ENCODE measurements at places on chromosomes 16 and 17.

- DNase-seq, result peak; percentile 68
Measured at GRCh38 chr16:86519649-86520316, 9.5 kb downstream of the FOXF1 start.

- DNase-seq, result no peak
Measured at GRCh38 chr17:27555339-27555738, 75.6 kb upstream of the LGALS9 start.

DNA sequence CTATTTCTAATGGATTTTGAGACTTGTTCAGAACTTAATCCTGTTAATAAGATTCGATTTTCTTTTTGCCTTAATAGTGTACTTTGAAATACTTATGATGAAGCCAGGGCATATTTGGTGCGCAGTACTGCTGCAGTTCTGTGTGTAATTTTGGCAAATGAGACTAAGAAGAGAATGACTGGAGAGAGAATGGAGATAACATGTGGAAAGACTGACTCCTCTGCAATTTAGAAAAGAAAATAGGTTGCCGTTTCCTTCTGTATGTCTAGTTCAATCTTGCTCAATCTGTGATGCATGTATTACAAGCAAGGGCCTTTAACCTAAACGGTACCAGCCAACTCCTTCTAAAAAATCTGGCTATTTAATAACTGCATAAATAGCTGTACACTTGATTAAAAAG lies 285.1 kb upstream of the CDH11 start:
- DNase-seq, result no peak

- no peak for DNase-seq
Measured at GRCh38 chr17:37503148-37503547, 13.5 kb downstream of the DUSP14 start.

- peak; percentile 52 for DNase-seq
Measured at GRCh38 chr16:19375561-19376158, 42.0 kb upstream of the TMC5 start.

DNA sequence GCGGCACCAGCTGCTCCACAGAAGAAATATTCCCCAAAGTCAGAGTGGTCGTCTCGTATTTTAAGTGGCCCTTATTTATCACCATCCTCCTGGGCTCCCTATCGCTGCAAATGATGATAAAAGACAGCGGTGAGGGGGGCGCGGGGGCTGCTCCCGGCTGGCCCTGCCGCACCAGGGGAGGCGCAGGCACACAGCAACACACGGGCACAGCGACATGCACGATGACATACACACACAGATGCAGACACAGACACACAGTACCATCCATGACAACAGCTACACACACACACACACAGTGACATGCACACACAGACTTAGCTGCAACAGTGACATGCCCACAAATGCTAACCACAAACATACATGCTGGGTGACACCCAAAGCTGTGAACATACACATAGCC lies 52.5 kb downstream of the MRM1 start:
- DNase-seq, result no peak

- DNase-seq, result no peak
Measured at GRCh38 chr17:49000943-49001342, 3.8 kb downstream of the IGF2BP1 start.

GRCh38 chr17:29825604-29826003 lies 104.4 kb downstream of the SSH2 start:
- DNase-seq, result no peak

DNA sequence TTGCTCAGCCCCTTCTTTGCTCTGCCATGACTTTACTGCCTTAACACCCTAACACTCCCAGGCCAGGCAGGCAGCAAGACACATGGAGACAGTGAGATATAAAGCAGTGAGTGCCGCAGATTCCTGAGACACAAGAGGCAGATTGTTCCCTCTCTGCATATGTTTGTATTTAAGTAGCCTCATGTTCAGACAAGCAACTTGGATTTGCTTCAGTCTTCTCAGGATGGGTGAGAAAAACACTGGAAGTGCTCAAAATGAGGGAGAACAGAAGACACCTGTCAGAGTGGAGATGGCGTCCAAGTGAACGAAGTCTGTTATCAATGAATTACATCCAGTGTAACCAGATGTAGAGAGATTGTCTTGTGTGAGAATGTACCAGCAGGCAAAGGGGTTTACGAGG lies 86.8 kb downstream of the CES1 start:
- no peak for DNase-seq

DNA sequence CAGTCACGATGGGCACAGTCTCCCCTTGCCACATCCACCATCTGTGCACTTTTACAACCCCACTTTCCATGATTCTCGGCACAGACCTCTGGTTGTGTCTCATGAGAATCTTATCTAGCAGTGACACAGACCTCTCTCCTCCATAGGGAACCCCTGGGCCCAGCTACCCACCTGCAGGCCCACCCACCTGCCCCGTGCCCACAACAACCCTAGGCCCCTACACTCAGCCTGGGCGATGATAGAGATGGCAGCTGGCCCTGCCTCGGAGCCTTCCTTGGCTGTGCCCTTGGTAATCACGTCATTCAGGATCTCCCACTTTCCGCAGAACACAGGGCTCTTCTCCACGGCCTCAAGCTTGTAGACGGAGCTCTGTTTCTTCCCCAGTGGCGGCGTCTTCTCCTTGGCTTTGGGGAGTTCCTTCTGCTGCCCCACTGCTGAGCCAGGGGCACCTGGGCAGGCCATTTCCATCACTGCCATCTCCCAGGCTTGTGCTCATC lies 26.5 kb downstream of the MAP3K14 start:
- DNase-seq, result no peak

DNA sequence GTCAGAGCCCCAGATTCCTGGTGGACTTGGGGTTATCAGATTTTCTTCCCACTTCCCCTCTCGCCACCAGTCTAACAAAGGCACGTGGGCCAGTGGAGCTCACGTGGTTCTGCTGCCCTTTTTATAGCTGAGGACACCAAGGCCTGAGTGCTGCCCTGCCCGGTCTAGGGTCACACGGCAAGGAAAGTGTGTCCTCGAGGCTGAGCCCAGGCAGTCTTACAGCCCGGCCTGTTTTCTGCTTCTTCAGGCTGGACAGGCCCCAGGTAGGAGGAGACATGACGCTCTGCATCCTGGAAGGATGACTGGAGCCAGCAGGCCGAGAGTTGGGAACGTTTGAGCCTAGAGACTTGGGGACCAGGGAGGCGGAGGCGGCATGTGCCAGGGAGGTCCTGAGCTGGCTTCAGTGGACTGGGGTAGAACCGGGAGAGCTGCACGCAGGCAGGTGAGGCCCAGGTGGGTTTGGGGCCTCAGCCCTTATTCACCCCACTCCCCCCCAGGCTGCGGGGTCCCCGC lies 3.5 kb downstream of the CTRB1 start:
- no peak for DNase-seq

GRCh38 chr16:53982631-53983042 lies 278.7 kb downstream of the FTO start:
- DNase-seq, result no peak

DNA sequence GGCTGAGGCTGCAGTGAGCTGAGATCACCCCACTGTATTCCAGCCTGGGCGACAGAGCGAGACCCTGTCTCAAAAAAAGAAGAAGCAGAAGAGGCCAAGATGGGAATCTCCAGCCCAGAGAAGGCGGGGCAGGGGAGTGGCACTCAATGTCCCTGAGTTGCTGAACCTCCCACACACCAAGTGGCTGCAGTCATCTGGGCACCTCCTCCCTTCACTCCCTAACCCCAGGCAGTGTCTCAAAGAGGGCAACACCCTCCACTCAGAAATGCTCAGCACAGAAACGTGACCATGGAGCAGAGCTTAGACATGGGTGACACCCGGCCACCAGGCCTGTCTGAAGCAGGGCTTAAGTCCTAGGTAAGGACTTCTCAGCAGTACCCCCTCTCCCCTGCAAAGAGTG lies 36.3 kb upstream of the BCAR1 start:
- no peak for DNase-seq

DNA sequence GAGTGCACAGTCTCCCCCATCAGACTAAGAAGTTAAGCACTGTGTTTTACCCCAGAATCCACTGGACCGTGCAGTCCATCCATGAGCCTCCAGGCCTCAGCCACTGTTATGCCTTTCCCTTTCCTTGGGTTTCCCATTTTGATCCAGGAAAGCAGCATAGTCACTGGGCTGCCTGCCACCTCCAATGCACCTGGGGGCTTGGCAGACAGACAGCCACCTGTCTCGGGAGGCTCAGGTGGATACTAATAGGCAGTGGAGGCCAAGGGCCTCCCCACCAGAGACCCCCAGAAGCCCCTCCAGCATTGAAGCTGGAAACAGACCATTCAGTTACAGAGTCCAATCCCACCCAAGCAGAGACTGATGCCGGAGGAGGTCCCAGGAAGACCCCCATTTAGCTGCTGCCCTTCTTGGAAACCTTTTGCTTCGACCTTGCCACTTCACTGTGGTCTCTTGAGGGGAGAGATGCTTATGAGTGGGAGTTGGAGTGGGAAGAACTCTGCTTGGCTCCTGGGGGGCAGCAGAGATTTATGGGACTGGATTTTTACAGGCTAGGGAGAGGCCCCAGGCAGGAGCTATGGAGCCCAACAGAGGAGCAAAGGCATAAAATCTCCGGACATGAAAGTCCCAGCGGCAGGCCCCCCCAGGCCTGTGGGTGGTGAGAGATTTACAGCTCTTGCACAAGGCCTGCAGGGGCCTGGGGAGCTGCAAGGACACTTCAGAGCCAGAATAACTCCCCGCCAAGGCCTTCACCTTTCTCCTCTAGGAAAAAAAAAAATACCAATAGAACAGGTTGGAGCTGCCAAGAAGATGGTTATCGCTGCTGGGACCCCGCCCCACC lies 12.2 kb upstream of the SP2 start:
- DNase-seq, result no peak

DNA sequence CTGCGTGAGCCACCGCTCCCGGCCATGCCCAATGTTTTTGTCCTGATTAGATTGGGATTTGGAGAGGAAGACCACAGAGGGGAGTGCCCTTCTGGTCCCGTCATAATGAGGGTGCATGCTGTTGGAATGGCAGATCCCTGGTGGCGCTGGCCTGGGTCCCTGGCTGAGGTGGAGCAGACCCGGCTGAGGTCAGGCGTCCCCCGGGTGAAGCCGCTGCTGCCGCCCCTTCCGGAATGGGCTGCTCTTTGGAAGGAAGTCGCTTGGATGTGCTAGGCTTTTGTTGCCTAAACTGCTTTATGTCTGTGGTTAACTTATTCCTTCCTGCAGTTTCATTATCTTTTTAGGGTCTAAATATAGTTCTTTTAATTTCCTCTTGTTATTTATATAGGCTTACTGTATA lies 120.3 kb upstream of the CHMP6 start:
- no peak for DNase-seq

GRCh38 chr17:17493986-17494466 lies 2.2 kb downstream of the RASD1 start:
- DNase-seq, result no peak

DNA sequence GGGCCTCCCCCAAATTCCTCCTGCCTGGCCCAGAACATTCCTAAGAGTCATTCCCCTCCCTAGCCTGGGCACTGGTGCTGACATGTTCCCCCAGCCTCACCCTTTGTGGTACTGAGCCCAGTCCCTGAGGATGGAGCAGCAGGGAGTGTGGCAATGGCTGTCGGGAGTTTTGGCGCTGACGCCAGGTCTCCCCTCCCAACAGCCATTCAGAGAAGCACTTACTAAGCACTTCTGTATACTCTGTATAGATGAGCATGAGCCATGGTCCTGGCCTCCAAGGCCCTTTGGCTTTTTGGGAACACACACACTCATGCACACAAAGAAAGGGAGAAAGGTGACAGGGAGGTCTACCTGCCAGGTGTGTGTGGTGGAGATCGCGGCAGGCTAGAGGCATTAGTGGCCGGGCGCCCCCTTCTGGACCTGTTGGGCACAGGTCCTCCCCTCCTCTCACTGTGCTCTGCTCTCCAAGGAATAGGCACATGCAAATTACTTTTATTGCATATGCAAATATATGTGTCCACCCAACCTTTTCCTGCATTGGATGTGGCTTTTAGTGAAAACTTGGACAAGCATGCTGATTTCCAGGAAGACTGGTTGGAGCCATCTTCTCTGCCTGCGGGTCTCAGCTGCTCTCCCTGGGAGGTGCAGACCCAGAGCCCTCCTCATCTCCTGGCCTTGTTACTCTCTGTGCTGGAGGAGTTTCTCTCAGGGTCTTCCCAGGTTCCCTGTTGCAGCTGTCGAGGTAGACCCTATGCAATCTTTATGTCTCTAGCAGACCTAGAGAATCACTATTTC lies 17.4 kb upstream of the C17orf107 start:
- DNase-seq, result peak; percentile 66

GRCh38 chr16:87487361-87487924 lies 5.4 kb downstream of the ZCCHC14 start:
- DNase-seq, result no peak

- DNase-seq, result no peak
Measured at GRCh38 chr17:28527181-28527681, 21.1 kb downstream of the FOXN1 start.

- no peak for DNase-seq
Measured at GRCh38 chr16:89779909-89780305, 36.5 kb downstream of the FANCA start.

GRCh38 chr16:80554033-80554432 lies 13.2 kb downstream of the DYNLRB2 start:
- no peak for DNase-seq

GRCh38 chr16:59604354-59604753 lies 870.2 kb upstream of the GOT2 start:
- DNase-seq, result no peak

DNA sequence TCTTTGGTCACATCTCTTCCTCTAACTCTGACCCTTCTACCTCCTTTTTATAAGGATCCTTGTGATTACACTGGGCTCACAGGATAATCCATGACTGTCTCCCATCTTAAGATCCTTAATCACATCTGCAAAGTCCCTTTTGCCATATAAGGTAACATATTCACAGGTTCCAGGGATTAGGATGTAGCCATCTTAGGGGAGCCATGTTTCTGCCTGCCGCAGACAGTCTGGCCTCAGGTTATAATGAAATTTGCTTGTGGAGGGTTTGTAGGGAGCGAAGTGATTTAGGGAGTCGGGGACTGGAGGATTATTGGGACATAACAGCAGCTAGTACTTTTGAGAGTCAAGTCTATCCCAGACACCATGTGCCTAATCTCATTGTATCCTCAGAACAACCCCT lies 7.7 kb downstream of the EEF2K start:
- DNase-seq, result no peak
